Colonic mucosa (tissue), 4 donors: ENCODE measurements at places on chromosomes 1 and 21. TPM values are rescaled to one million over a fixed set of nuclear protein-coding genes. Genes with fewer than 3 reads are reported as not detected.

The PPIAL4G gene
- not detected for total RNA-seq

The PRDX6 gene
- total RNA-seq, result 308 TPM

The DENND2D gene
- 51.0 TPM for total RNA-seq

The CCDC181 gene
- total RNA-seq, result not detected

The SPRR2D gene
- total RNA-seq, result not detected

The TRIM46 gene
- total RNA-seq, result 0.19 TPM

The OPRD1 gene
- total RNA-seq, result 0.16 TPM

The PSRC1 gene
- total RNA-seq, result 36.0 TPM

The GLMN gene
- 6.3 TPM for total RNA-seq

The MYCL gene
- 16.4 TPM for total RNA-seq

The ACTL8 gene
- 2.8 TPM for total RNA-seq

The CYP4Z1 gene
- not detected for total RNA-seq

The GBP4 gene
- 2.1 TPM for total RNA-seq

The HOOK1 gene
- total RNA-seq, result 47.8 TPM

The BCAR3 gene
- 47.7 TPM for total RNA-seq

The PCBP3 gene
- total RNA-seq, result 5.3 TPM

The OR6K3 gene
- not detected for total RNA-seq

The KIAA1614 gene
- 0.74 TPM for total RNA-seq

The OR6N1 gene
- not detected for total RNA-seq

The BMP8A gene
- total RNA-seq, result 1.1 TPM

The TSPAN2 gene
- total RNA-seq, result 2.1 TPM
